ENCODE measurements at places on chromosomes 1 and 21.
A peak's percentile ranks its signal among the peaks of the same experiment; 100 is the strongest.

GRCh38 chr1:202662081-202662480, 48.2 kb downstream of the SYT2 start:
- DNase-seq = no peak

DNA sequence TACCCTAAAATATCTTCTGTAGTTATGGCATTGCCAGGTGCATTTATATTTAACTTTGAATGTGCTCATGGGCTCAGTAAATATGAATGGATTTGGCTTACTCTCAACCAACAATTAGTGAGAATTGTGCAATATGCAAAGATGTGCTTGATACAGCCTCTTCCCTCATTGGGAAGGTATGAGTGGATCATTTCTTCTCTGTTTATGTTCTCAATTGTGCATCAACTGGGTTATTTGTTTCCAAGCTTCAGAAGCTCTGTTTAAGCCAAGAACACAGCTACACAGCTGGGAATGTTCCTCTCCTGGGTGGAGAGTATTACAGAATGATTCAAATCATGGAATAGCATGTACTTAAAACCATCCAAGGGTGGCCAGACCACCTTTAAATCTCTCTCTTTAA, 17.6 kb upstream of the MAP1LC3C start:
- no peak for DNase-seq

DNA sequence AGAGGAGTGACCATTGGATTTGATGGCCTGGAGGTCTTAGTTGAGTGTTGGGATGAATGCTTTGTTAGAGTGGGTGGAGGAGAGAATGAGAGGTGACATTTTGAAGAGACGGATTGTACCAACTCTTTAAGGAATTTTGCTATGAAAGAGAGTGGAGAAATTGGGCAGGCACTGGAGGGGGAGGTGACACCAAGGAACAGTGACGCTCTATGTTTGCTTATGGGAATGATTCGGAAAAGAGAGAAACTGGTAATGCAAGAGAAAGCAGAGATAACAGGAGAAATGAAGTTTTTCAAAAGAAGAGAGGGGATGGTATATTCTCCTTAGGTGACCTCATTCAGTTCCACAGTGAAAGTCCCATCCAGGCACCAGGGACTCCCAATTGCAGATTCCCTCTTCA, 24.5 kb upstream of the PADI2 start:
- no peak for DNase-seq

DNA sequence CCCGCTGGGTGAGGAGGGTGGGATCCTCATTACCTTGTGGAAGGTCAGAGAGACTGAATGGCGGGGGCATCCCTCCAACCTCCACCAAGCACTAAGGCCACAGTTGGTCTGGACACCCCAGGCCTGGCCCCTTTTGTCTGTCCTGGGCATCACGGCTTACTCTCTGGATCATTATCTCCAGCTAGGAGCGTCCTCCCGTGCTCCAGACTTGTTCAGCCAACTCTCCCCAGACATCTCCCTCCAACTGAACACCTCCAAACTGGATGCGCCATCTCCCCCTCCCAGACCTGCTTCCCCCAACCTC, 7.3 kb upstream of the GJB5 start:
- no peak for DNase-seq

DNA sequence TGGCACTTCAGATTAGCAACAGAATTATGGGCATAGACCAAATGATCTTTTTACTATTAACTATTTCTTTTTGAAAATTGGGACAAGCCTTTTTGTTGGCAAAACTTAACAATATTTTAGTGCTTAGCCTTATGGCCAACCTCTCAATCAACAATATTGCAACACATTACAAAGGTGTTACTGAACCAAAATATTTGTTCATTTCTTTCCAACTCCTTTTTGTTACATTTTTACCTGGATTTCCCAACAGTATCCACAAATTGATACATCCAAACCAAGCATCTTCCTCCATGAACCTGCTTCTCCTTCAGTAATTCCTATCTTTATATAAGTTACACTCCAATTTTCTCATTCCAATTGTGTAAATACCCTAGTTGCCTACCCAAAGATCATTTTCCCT, 1.5 kb upstream of the AMPD1 start:
- DNase-seq = no peak

GRCh38 chr1:16235944-16236510, 956 bp downstream of the CPLANE2 start:
- peak; percentile 17 for DNase-seq

GRCh38 chr1:7842517-7842916, 10.3 kb downstream of the UTS2 start:
- no peak for DNase-seq

DNA sequence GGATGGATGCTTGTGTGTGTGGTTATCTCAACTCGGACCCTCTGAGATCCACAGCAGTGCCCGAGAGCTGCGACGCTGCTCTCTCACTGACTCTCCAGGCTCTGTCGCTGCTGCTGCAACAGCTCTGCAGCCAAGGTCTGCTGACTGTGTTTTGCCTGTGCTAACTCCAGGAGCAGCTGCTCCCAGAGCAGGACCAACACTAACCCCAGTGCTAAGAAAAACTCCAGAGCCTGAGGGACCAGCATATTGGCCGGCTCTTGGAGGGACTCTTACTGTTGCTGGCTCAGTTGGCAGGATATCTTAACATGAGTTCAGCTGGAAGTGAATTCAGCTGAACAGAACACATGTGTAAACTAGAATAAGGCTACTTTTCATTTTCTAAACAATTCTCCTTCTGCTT, 4.4 kb downstream of the LCE2C start:
- no peak for DNase-seq

DNA sequence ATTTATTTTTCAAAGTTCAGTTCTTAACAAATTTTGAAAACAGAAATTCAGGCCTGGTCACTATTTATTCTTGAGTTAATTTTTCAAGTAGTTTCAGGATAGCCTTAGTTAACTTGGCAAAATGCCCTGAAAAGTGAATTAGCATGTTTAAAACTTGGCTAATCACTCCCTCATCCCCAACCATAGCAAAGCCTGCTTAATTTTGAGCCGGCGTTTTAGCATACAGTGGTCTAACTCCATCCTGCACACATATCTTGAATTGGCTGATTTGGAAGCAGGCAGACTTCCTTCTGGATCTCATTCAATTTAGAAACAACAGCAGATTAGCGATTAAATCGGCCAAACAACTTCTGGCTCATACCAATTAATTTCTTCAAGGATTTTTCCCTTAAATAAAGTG, 439.2 kb downstream of the PTBP2 start:
- DNase-seq = peak; percentile 2
